ENCODE measurements at places on chromosomes 1 and 21. TPM values are rescaled to one million over a fixed set of nuclear protein-coding genes. Genes with fewer than 3 reads are reported as not detected.

Gene TRIM58
- total RNA-seq = 0.30 TPM

Gene ERICH3
- 0.17 TPM for total RNA-seq

Gene ARHGAP30
- total RNA-seq = 0.17 TPM

Gene INSRR
- total RNA-seq = not detected

DNA sequence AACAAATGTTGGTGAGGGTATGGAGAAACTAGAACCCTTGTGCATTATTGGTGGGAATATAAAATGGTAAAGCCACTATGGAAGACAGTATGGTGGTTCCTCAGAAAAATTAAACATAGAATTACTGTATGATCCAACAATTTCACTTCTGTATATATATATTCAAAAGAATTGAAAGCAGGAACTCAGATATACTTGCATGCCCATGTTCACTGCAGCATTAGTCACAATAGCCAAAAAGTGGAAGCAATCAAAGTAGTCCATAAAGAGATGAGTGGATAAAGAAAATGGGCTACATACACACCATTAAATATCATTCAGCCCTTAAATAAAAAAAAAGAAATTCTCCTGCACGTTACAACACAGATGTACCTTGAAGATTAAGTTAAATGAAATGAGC, 34.1 kb downstream of the ABL2 start:
- DNase-seq = no peak

- no peak for DNase-seq
These were observed 162.8 kb upstream of the IVNS1ABP start for GRCh38 chr1:185479796-185480195.

All from renal cortical epithelial cell (primary cell).